NCI-H2029 treated with DMSO at 0.1 percent for 48 hours (cell line): ENCODE measurements at places on chromosomes 6 and 20.

DNA sequence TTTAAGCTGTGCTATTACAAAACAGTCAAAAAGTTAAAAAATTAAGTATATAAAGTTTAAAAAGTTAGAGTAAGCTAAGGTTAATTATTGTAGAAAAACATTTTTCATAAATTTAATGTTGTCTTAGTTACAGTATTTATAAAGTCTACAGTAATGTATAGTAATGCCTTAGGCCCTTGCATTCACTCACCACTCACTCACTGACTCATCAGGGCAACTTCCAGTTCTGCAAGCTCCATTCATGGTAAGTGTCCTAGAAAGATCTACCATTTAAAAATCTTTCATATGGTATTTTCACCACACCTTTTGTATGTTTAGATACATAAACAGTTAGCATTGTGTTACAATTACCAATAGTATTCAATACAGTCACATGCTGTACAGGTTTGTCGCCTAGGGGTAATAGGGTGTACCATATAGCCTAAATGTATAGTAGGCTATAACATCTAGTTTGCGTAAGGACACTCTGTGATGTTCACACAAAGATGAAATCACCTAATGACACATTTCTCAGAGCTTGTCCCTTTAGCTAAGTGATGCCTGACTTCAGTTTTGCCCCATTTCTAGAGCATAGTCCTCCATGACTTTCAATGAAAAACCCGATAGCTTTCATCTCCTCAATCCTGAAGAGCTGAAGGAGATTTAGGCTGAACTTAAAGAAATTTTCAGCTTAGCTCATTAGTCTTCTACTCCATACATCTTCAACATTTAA lies 14.9 kb upstream of the HLA-DRA start:
- DNase-seq = no peak

DNA sequence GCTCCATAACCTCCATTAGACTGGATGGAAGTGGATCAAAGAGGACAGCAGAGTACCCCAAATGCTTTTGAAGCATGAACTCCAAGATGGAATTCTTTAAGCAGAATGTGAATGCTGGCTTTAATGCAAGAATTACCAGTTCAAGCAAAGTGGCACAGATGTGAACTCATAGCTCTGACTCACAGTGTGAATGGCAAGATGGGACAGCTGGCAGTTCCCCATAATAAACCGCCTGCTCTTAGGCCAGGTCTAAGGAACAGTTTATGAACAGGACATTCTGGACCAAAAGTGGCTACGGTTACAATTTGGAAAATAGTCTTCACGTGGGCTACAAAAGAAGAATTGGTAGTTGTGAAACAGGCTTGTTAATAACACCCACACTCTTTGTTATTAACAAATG lies 76.5 kb downstream of the SPTLC3 start:
- DNase-seq = no peak

DNA sequence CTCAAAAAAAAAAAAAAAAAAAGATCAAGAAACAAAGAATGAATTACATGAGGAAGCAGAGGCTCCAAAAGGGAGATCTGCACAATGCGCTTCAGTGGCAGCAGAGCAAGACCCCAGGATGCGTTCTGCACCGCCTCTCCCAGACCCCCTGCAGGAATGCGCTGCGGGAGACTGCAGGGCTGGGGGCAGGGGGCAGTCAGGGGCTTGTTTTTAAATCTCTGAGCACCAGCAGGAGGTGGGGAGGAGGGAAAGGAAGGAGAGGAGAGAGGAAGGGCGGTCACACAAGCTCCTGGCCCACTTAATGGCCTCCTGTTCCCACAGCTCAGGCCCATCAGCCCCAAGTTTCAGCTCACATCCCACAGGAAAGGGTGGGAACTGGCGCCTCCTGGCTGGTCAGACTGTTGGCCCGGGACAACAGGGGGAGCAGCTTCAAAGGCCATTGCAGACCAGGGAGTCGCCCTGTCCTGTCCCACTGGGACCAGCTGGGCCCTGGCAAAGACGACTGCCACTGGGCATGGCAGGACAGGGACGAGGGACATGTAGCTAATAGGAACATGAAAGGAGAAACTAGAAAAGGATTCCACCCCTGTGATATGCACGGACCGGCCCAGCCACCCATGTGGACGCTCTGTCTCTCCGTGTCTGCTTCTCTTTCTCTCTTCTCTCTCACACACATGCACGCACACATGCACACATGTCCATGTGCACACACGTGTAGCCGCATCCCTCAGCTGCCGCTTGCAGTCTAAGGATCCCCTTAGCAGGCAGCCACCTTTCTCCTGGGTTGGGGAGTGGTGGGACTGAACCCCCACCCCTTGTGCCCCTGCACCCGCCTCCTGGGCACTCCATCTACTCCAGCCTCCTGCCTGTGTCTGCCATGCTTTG lies 34.7 kb downstream of the TFEB start:
- DNase-seq = no peak

DNA sequence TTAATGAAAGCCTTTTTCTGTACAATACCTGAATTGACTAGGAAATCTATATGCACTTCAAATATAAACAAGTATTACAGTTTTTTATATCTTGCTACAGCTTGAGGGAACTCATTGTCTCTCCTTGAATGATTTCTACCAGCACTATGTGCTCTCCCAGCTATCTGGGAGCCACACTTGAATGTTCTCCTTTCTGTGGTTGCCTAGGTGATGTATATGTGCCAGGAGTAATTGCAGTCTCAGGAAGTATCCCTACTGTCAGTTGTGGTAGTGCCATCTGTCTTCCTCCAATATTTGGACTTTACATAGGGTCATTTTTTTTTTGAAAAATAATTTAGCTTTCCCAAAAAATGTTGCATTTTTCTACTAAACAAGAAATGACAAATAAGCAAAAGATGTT lies 288.0 kb upstream of the PLCB4 start:
- DNase-seq = no peak

DNA sequence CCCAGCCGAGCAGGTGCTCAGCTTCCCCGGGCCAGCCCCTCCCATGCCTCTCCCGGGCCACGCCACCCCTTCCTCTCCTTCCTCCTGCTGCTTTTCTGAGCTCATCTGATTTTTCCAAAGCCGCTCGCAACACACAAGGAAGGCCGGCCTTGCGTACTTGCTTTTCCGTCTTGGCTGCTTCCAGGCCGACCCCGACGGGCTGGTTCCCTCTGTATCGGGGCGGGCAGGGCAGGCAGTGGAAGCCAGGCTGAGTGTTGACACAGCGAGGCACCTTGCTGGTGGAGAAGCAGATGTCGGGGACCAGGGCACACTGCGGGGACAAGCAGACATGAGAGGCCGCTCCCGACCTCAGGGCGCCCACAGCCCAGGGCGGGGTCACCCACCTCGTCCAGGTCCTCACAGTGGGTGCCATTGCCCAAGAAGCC lies 21.1 kb downstream of the THBS2 start:
- DNase-seq = no peak

DNA sequence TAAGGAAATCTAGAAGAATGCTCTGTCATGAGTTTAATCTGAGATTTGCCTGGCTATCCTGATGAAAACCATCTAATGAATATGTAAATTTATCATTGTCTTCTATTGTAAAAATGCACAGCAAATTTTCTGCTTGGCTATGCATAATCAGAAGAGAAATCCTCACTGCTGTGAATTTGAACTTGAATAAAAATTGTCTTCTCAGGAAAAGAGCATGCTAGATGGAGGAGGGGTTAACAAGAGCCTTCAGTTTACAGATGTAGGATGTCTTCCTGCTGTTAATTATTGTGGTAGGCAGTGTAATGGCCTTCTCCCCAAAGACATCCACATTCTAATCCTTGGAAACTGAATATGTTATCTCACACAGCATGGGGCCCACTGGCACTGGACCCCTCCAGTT lies 45.8 kb downstream of the ANKEF1 start:
- DNase-seq = no peak

DNA sequence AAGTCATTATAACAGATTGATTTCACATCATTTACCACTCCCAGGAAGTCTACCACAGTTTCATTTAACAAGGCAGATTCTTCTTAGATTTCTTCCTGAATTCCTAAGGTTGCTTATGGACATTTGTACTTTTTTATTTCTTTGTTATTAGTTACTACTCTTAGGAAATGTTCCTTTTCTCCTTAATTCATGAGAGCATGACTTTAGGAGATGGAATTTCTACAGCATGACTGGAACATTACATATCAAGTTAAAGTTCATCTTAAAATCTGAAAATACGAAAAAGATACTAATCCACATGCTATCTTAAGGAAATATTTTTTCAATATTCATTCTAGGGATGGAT lies 22.3 kb downstream of the CNKSR3 start:
- DNase-seq = no peak

GRCh38 chr6:25448965-25449538 lies 169.9 kb downstream of the CARMIL1 start:
- DNase-seq = no peak

- no peak for DNase-seq
Observed at GRCh38 chr6:141969201-141969600, 163.5 kb upstream of the GJE1 start.

- DNase-seq = no peak
Observed at GRCh38 chr6:169386411-169387057, 132.9 kb upstream of the THBS2 start.

DNA sequence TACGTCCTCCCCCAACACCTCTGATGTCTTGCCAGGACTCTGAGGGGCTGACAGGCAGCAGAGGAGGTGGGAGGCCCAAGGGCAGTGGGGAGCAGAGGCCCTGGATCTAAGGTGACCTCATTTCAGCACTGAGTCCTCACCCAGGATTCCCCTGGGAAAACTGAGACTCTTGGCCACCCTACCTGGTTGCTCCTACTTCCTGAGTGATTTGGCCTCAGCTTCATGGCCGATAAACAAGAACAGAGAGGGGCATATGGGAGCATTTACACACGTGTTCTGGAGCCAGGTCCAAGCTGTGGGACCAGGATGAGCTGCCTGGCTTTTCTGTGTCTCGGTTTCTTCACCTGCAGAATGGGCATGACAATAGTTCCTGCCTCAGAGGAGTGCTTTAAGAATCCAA lies 133.8 kb downstream of the ANKRD60 start:
- DNase-seq = no peak

DNA sequence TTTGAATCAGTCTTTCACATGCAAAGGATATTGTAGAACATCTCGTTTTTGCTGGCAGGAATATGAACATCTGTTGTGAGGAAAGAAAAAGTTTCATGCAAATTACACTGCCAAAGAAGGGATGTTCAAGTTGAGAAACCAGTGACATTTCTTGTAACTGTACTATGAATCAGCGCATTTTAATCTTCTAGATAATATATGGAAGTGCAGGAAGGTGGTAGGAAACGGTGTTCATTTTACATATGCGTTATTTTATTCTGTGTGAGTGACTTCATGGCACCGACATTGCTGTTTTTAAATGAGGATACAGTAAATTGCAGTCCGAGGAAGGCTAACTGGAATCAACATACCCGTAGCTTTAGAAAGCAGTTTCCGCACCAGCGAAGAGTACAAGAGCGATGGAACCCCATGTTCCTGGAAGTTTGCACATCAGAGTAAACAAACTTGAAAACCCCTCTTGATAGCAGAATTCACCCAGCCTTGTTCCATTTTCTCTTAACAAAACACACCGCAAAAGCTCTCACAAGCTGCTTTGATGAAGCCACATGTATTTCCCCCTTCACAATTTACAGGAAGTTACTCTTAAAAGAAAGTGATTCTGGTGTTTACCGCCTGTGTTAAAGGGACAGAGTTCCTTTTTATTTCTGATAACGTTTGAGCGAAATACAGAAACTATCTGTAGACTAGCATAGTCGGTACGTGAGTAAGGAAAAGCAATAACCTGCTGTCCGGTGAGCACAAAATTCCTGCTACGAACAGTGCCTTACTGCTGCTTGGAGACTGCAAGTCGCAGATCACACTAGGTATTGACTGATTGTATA lies 11.5 kb downstream of the PRDM1 start:
- DNase-seq = no peak

DNA sequence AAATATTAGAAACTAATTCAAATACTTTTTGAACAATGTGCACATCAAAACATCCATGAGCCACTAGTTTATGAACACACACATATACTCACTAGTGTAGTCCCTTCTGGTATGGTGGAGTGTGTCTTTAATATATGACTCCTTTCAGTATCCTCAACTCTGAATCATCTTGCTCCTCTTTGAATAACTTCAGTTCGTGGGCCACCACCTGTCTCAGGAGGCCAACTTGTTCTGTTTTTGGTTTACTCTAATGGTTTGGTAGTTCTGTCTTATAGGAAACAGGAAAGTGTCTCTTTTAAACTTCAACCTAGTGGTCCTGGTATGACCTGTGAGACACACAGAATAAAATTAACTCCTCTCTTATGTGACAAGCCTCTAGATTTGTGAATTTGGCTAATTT lies 55.6 kb downstream of the ZNF292 start:
- DNase-seq = no peak

GRCh38 chr6:142693441-142693840 lies 251.5 kb downstream of the HIVEP2 start:
- no peak for DNase-seq
